ENCODE measurements at places on chromosomes 11 and 22.

GRCh38 chr22:38736257-38736570 is 19.6 kb downstream of the SUN2 start:
- no peak for DNase-seq

DNA sequence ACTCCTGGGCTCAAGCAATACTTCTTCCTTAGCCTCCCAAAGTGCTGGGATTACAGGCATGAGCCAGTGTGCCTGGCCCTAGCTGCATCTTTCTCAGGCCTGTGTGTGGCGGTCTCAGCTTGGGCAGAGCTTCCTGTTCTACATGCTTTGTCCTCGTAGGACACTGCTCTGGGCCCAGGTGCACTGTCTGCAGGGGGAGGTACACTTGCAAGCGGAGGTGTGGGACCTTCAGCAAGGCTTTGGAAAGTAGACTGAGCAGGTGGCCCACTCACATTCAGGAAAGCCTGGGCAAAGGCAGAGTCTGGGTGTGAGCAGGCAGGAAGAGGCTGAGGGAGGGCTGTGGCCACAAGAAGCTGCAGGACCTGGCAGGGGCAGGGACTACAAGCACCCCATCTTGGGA is 33.6 kb upstream of the SUSD2 start:
- DNase-seq = no peak

- no peak for DNase-seq
Observed at GRCh38 chr22:39419096-39419495, 19.5 kb downstream of the TAB1 start.

DNA sequence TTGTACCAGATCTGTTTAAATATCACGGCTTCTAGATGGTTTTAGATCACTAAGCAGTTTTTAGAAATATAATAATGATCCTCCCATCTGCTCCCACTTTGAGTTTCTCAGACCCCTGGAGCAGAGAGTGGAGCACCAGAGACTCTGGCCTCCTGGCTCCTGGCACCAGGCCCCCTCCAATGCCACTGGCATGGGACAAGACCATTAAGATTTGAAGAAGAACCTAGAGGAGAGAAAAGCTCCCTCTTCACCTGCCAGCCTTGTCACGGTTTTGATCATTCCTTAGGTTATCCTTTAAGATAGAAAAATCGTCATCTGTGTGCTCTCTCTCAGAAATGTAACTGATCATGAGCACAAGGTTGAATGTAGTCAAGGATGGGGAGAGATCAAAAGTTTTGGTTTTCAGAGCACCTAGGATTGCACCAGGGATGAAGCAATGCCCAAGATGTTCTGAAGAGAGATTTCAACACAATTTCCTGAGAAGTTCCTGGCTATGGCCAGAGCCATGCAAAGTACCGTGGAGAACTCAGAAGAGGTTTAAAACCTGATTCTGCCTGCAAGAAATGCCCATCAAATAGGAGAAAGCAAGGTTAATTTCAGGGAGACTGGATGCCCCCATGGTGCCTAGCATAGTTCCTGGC is 22.2 kb downstream of the IL10RA start:
- no peak for DNase-seq

DNA sequence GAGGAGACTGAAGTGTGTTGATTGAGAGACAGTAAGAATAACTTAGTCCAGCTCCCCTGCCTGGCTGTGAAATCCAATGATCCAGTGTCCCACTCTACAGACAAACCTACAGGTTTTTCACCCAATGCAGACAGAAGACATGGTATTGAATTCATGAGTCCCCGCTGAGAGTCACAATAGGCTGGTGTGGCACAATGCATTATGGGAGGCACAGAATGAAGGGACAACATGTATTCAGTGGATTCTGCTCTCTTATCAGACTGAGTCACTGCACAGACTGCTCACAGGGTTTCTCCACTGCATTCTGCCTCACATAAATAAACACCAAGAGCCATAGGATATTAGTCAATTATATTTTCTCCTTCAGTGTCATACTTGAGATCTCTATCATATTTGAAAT is 55.2 kb upstream of the TOP3B start:
- no peak for DNase-seq

- no peak for DNase-seq
Observed at GRCh38 chr22:29257751-29258181, 10.0 kb downstream of the RHBDD3 start.

GRCh38 chr22:23516304-23516703 is 63.8 kb downstream of the IGLL1 start:
- DNase-seq = no peak

- DNase-seq = no peak
Observed at GRCh38 chr11:121577106-121577848, 124.5 kb upstream of the SORL1-AS1 start.

GRCh38 chr22:38214302-38215056 is 12.7 kb downstream of the MAFF start:
- no peak for DNase-seq

DNA sequence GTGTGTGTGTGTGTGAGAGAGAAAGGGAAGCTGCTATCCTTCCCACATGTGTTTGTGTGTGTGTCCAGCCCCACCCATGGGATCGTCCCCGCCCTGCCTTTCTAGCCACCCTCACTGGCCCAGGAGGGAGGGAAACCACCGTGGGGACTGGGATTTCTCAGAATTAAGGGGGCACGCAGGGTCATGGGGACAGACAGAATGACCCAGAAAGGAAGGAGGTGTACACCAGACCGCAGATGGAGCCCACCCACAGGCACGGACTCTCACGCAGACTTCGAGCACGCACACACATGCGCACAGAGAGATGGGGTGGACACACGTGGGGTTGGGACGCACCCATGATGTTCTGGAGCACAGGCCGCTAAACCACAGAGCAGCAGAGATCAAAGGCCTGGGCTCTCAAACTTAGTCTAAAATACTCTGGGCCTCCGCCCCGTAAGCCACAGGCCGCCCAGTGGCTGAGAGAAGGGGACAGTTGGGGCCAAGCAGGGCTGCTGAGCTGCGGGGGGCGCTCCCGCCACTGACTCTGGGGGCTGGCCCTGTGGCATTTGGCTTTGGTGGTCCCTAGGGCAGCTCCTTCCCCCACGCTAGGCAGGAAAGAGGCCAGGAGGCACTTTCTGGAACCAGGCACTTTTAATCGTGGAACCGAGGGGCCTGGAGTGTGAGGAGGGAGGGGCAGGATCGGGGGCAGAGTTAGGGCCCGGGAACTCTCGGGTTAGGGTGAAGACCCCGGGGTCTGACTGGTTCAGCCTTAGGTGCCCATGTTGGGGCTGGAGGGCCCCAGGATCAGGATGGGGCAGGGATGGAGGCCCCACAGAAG is 1.5 kb downstream of the IFITM5 start:
- no peak for DNase-seq

GRCh38 chr22:46397951-46398350 is 62.4 kb downstream of the TRMU start:
- DNase-seq = no peak

DNA sequence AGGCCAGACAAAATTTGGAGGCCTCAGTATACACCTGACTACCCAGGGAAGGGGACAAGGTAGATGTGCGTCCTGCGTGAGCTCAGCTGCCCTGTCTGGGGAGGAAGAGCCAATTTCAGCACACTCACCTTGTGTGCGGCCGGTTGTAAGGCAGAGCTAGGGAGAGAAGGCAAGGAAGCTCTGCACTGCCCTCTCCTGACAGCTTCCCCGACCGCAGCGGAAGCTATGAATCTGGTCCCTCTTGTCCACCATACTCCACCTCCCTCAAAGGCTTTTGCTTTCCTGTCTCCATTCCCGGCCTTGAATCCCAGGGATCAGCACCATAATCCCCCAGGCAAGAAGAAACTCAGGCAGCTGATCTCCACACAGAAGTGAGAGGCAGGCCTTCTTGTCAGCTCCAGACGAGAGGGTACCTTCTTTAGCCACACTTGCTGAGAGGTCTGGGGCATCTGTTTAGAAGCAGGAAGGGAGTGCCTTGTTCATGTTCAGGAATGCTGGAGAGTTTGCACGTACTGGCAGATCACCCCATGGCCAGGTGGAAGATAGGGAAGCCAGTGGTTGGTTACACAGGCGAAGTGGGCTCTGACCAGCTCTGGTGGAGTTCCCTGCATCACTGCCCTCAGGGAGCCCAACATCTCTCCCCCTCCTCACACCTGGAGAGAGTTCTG is 62.5 kb downstream of the FEZ1 start:
- peak; percentile 42 for DNase-seq
